ENCODE measurements at places on chromosomes 3 and 15.
A peak's percentile ranks its signal among the peaks of the same experiment; 100 is the strongest.

DNA sequence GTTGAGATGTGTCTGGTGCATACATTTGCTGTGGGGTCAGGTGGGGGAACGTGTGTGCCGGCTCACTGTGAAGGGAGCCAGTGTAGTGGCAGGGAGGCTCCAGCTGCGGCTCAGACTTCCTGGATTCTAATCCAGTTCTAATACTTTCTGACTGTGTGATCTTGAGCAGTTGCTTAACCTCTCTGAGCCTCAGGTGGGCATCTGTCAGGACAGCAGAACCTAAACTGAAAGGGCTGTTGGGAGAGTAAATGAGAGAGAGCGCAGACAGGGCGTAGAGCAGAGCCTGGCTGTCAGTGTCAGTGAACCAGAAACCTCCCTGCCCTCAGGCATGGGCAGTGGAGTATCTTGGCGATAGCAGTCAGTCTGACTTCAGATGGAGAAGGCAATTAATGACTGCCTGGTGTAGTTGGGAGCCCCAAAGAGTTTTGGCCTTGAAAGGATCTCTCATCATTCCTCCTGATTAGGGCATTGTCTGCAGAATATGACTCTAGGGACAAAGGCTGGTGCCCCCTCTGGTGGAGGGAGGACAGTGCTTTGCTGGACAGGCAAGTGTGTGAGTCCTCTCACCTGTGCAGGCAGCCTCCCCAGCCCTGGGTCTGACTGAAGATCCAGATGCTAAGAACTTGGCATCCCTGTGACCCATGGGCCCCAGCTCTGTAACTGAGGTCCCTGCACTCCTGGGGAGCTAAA is 9.6 kb downstream of the KBTBD13 start:
- DNase-seq = peak; percentile 11

- DNase-seq = no peak
Observed at GRCh38 chr15:39605146-39605545, 24.3 kb downstream of the THBS1 start.

DNA sequence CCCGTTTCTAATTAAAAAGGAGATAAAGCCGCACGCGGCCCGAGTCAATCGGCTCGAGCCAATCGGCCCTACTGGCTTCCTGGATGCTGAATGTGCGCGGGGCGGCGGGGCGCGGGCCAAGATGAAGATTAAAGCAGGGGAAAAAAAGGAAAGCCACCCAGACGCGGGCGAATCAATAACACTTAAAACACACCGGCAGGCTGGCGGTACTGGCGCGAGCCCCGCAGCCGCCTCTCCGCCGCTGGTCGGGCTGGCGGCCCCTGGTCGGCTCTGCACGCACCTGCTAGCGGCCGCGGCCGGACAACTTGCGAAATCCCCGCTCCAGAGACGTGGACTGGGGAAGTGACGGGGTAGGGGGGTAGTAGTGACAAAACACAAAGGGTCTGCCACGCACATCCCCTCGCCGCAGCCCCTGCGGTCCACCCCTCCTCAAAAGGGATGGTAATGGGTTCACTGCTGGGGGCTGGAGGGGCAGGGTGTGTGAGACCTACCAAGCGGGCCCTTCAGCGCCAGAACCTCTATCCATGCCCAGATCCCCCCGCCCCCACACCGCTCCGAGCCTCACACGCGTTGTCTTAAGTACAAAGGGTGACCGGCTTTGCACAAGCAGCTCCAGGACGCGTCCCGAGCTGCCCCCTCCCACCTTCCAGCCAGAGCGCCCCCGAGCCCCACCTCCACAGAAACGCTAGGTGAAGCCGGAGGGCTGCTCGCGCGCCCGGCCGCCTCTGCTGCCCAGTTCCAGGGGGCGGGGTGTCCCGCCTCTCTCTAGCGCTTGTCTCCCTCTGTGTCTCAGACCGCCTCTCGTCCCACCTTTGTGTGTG is 1.4 kb downstream of the WNT7A start:
- no peak for DNase-seq

DNA sequence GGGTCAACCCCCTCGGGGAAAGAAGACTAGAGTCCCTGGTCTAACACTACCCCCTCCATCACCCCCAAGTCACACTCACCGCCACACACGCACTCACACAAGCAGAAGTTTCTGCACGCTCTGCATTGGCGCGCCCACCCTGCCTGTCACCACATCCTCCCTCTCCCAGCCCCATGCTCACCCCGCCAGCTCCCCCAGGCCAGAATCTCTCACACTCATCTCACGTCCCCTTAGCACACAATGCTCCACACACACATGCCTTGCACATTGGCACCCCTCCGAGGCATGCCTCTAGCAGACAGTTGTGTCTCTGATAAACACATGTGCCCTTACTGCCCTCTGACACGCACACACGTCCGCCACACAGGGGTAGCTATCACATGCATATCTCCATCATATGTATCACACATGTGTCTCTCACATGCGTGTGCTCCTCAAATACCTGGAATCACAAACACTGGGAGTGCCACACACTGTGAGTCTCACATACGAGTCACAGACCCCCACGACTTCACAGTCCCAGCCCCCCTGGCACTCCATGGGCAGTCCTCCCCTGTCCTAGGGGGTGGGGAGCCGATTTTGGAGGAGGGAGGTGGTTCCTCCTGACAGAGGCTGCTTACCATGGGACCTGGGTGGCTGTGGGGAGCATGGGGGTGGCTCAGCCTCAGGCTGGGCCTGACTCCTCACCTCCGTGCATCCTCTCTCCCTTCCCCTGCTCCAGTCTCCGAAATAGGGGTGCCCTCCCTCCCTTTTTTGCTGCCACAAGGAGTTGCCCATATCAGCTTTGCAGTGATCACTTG is 898 bp downstream of the FBLN2 start:
- peak; percentile 20 for DNase-seq

GRCh38 chr15:33738941-33739664 is 229.2 kb upstream of the CHRM5 start:
- DNase-seq = no peak

GRCh38 chr3:49466085-49466484 is 4.0 kb upstream of the DAG1 start:
- DNase-seq = no peak

- peak; percentile 95 for DNase-seq
Observed at GRCh38 chr3:186938716-186939115, 8.4 kb downstream of the ST6GAL1 start.

DNA sequence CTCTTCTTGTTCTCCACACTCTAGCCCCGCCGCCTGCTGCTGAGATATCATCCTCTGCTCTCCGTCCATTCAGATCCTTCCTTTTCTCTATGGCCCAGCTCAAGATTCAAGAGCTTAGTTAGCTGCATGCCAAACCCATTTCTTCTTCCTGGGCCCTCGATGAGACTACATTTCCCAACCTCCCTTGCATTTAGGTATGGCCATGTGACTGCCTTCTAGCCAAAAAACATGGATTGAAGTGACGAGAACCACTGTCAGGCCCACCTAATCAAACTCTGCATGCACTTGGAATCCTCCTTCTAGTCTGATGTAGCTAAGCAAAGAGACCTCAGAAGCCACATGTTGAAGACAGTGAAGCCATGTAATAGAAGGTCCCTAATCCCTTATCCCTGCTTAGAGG is 308.2 kb downstream of the VPS13C start:
- DNase-seq = no peak

DNA sequence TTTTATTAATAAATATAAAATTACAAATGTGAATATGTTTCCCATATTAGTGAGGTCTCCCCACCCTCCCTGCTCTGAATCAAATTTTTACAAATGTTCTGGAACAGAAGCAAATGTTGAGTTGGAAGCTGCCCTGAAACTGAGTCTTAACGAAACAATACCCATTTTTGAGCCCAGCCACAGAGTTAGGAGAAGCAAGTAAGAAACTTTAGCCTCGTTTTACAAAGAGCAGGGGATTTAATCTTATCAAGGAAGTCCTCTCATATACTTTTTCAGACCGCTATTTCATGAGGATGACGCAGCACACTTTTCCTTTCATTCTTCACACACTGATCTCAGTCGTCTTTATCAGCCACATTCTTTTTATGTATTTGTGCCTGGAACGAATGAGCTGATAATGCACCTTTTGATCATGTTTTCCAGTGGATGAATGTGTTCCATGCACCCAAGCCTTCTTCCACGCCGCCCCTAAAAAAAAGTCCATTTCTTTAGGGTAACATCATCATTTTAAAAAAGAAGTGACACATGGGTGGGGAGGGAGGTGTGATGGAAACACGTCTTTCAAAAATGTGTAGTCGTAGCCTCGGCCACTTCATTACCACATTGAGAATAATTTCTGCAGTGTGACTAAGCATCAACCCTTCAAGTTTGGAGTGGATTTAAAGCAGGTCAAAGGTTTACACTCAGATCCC is 48.1 kb downstream of the SETMAR start:
- DNase-seq = peak; percentile 85

GRCh38 chr3:180694321-180694720 is 15.0 kb upstream of the CCDC39 start:
- DNase-seq = no peak

- DNase-seq = no peak
Observed at GRCh38 chr3:10835406-10835805, 19.4 kb downstream of the SLC6A11 start.

- no peak for DNase-seq
Observed at GRCh38 chr3:143363949-143364348, 244.4 kb downstream of the CHST2 start.

DNA sequence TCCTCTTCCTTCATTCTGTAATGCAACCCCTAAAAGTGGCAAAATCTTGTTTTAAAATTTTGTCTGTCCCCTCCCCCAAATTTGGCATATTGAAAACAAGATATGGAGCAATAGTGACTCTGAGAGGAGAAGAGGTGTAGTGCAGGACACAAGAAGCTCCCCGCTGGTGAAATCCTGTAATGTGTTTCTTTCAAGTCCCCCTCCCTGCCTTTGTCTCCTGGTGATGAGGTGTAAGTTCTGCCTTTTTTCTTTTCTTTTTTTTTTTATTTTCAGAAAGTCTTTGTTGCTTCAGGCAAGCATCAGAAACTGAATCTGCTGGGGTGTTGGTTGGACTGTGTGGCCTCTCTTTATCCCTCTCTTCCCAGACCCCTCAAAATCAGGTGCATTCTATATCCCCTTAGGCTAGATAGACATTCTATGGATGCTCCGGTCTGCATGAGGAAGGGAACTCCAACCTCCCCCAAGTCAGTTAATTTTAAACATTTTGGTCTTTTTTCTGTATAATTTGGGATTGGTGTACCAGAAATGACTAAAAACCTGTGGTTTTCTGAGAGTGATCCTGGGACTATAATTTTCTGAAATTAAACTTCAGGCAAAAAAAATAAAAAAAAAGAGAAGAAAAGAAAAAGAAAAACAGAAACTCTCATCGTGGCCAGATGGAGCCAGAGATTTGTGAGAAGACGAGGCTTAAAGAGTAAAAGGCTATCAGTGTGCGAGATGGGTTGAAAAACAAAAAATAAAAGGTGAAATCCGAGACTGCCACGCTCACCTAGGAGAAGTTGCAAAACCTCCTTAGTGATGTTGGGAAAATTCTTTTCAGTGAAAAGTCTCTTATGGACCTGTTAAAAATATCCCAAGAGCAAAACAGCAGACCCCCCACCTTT is 21.4 kb downstream of the ACKR2 start:
- peak; percentile 79 for DNase-seq

GRCh38 chr3:10601151-10601856 is 95.9 kb upstream of the ATP2B2 start:
- no peak for DNase-seq

GRCh38 chr15:44033894-44034293 is 161.2 kb downstream of the FRMD5 start:
- DNase-seq = peak; percentile 70

- DNase-seq = no peak
Observed at GRCh38 chr3:25427942-25428788, at the start of gene RARB. RARB (plus strand) TSS chr3:25428263; CDS start chr3:25428732, 469 bp downstream.

- DNase-seq = no peak
Observed at GRCh38 chr3:130975251-130975650, 51.4 kb downstream of the ASTE1 start.

DNA sequence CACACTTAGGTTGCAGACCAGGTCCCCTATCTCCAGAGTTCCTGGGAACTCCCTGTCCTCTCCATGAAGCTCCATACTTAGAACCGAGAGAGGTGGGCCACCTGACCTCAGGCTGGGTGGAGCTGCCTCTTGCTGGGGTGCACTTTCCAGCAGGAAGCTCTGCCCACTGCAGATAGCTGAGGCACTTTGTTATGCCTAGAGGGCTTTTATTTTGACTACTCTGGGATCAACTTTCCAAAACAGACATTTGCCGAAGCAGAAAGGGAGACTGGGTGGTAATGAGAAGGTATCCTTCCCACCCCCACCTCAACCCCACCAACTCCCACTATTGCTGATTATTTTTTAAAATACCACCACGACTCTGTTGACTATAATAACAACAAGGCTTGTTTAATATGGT is 54.7 kb downstream of the CLDN11 start:
- no peak for DNase-seq

- no peak for DNase-seq
Observed at GRCh38 chr3:16461463-16462245, 51.8 kb downstream of the RFTN1 start.
